ENCODE measurements at places on chromosomes 3 and 15. TPM values are rescaled to one million over a fixed set of nuclear protein-coding genes. Genes with fewer than 3 reads are reported as not detected.

DNA sequence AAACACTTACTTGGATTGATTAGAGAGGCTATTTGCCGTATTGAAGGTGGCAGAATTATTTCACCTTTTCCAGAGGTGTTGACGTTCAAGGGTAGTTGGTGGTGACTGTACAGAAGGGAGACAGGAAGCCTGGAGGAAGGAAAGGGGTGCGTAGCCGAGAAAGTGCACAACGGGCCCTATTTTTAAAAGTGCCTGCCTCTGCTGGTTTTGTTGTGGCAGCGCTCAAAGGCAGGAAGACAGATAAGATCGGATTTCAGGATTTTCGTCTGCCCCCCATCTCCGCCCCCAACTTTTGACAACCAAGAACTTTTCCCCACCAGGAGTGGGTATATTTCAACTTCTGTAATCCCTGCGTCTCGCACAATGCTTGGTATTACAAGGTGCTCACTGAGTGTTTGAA lies 38.5 kb downstream of the SMAD3 start:
- H3K27me3 ChIP-seq: no peaks in the 10 kb centered on the region
- peaks cover 19% of the 10 kb centered on the region for H3K4me1 ChIP-seq
- H3K4me3 ChIP-seq: no peak overlapping the region
- no peak for DNase-seq

DNA sequence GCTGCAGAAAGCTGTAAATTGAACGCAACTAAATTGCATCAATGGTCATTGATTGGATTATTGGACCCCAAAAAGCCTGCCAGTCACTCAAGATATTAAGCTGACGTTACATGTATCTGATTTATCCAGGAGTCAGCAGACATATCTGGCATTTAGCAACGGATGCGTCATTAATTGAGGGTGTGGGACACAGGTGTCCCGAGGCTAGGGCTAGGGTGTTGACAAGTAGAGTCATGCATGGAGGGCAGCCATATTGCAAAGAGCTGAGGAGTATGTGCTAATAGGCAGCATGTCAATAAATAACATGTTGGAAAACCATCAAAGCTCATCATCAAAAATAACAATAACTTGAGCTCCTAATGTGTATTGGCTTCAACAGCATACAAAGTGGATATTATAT lies 234.5 kb upstream of the GOLGA6L4 start:
- H3K4me1 ChIP-seq: no peaks in the 10 kb centered on the region
- DNase-seq: no peak

DNA sequence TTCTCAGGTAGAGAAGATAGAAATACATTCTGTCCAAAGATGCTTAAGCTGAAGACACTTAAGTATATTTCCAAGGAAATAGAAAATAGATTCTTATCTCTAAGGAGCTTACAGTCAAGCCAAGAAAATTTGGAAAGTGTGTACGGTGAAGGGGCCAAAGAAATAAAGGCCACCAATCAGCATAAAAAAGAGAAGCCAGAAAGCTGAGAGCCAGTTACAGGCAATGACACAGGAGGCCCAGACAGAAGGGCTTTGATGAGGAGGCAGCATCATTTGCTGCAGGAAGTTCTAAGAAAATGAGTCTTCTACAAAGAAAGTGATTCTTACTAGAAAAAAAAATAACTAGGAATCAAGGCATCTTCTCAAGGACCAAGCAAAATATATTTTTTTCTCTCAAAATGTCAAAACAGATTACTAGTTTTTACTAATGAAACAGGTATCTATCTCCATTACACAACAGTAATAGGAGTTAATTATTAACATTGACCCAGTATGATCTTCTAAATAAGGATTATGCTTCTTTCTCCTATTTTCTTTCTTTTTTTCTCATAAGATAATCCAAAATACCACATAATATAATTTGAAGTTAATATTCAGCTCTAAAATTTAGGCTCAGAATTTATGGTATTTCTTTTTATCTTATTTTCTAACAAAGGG lies 82.1 kb upstream of the PHLDB2 start:
- peaks cover 5% of the 10 kb centered on the region for H3K4me1 ChIP-seq
- no peak overlapping the region for H3K27ac ChIP-seq
- H3K27me3 ChIP-seq: no peaks in the 10 kb centered on the region
- no peak for DNase-seq
- H3K36me3 ChIP-seq: no peaks in the 10 kb centered on the region

- no peaks in the 10 kb centered on the region for H3K27me3 ChIP-seq
- no peaks in the 10 kb centered on the region for H3K4me1 ChIP-seq
- H3K27ac ChIP-seq: no peak overlapping the region
- H3K4me3 ChIP-seq: no peak overlapping the region
- H3K36me3 ChIP-seq: no peaks in the 10 kb centered on the region
Observed at GRCh38 chr3:79835701-79836100, 67.9 kb upstream of the ROBO1 start.

- H3K27ac ChIP-seq: no peak overlapping the region
- H3K4me3 ChIP-seq: no peak overlapping the region
- no peaks in the 10 kb centered on the region for H3K4me1 ChIP-seq
- H3K27me3 ChIP-seq: no peaks in the 10 kb centered on the region
- no peaks in the 10 kb centered on the region for H3K36me3 ChIP-seq
Observed at GRCh38 chr15:91183596-91183995, 83.5 kb downstream of the SV2B start.

- DNase-seq: no peak
- H3K4me3 ChIP-seq: no peak overlapping the region
- no peaks in the 10 kb centered on the region for H3K27me3 ChIP-seq
- no peaks in the 10 kb centered on the region for H3K36me3 ChIP-seq
- peaks cover 20% of the 10 kb centered on the region for H3K4me1 ChIP-seq
Observed at GRCh38 chr3:73471986-73472787, 152.6 kb downstream of the PDZRN3 start.

DNA sequence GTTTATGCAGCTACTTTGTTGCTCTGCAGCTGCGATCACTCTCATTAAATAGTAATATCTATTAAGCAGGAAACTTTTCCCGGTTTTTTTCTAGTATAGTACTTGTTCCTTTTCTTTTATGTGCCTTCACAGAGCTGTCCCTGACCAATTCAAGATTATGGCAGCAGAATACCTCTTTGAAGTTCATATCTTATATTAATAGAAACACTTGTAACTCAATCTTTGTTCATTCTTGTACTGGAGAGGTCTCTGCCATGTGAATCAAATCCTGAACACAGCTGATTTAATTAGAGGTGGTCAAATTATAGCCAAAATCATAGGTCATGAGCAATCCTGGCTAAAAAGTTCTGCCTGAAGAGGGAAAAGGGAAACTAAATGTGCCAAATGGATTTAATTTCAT lies 399.0 kb upstream of the ARHGEF26 start:
- H3K27ac ChIP-seq: no peak overlapping the region
- H3K4me1 ChIP-seq: no peaks in the 10 kb centered on the region
- no peak overlapping the region for H3K4me3 ChIP-seq

DNA sequence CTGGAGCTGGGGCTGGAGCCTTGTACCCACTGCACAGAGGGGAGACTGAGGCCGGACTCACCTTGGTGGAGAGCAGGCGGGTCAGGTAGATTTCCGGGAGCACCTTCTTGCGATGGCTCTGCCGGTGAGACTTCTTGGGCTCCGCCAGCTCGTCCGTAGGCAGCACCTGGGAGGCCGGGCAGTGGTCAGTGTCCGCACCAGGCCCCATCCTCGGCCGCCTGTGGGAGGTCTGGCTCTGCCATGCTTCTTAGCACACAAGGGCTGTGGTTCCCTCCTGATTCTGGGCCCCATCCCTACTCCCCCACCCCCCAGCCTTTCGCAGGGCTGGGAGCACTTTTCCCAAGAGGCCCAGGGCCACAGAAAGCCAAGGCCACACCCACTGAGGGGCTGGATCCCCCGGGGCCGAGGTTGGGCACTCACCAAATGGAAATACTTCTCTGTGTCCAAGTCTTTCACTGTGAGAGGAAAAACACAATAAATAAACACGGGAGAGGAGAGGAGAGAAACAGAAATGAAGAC lies 17.4 kb downstream of the H1-8 start:
- DNase-seq: peak; percentile 54
- peak overlapping the region; percentile 55 for H3K27ac ChIP-seq
- no peak overlapping the region for H3K4me3 ChIP-seq
- no peaks in the 10 kb centered on the region for H3K27me3 ChIP-seq
- H3K36me3 ChIP-seq: peaks cover 64% of the 10 kb centered on the region

EAF2 gene
- total RNA-seq: 1.4 TPM

Data from adrenal gland (tissue), 19 donors.